ENCODE measurements at places on chromosomes 5 and 9.

DNA sequence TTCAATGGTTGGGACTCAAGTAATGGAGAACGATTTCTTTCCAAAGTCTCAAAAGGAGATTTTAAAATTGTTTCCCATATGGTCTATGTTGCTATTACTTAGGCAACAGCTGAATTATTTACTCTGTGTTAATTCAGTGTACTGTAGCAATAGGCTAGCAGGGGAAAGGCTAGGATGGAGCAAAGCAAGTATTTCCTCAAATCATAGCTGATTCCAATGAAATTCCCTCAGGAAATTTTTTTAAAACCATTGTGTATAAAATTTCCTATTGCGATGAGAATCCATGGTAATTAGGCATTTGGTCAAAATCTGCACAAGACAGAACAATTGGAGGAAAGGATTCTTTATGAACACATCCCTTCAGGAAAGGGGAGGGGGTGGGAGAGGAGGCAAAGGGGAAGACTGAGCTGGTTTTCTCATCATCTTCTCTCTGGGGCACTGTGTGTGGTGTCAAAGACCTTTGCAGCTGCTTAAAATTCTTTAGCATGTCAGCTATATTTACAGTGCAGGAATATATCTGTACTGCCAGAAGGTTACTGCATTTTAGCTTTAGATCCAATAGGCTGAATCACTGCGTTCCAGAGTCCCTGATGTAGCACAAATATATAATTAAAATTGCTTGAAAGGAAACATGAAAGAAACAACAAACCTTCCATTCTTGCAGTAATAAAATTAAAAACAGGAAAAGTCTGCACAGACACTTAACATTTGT, 95.3 kb downstream of the ZNF608 start:
- no peak for DNase-seq

DNA sequence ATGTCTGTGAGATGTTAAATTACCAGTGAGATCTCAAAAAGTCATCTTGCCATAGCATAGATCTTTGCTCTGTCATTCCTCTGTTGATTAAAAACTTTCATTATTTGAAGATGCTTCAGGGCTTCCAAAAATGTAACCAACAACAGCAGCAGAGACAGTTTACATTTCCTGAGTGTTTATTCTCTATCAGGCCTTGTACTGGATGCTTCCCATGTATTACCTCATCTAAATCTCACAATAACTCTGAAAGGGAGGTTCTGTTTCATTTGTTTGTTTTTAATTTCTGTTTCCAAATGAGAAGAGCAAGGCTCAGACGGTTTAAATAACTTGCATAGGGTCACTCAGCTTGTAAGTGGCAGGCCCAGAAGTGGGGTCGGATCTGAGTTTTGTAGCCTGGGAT, 45.2 kb downstream of the MRRF start:
- no peak for DNase-seq

GRCh38 chr5:164784230-164784629, 1278.8 kb downstream of the MAT2B start:
- DNase-seq, result no peak

- no peak for DNase-seq
Observed at GRCh38 chr9:78830301-78830700, 533.4 kb downstream of the PSAT1 start.

DNA sequence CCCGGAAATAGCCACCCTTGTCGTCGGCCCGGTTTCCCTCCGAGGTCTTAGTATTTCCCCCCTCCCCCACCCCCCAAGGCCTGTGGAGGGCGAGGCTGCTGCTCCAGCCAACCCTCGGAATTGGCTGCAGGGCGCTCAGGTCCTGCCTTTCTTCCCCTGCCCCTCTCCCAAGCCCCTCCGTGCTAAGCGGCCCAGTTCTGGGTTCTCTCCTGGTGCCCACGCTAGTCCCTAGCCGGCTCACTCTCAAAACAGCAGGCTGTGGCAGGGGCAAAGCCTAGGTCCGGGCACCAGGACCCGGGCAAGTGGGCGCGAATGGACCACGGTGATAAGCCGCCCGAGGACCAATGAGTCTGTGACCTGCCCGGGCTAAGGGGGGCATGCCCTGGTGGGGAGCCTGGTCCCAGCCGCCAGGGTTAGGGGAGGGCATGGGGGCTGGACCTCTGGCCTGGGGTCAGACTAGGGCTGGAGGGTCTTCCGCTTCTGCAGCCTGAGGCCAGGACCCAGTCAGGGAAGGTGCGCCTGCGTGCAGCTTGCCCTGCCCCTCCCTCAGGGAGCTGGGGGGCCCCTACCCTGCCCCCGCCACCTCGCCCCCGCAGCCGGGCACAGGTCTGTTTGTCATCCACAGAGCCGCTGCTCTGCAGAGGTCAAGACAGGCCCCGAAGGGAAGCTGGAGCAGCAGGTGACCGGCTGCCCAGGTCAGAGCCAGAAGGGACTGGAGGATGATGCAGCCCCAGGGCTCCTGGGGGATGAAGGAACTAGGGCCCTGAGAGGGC, 5.0 kb upstream of the IRX4 start:
- DNase-seq, result no peak

- DNase-seq, result no peak
Observed at GRCh38 chr9:18985464-18985951, 47.5 kb downstream of the SAXO1 start.

DNA sequence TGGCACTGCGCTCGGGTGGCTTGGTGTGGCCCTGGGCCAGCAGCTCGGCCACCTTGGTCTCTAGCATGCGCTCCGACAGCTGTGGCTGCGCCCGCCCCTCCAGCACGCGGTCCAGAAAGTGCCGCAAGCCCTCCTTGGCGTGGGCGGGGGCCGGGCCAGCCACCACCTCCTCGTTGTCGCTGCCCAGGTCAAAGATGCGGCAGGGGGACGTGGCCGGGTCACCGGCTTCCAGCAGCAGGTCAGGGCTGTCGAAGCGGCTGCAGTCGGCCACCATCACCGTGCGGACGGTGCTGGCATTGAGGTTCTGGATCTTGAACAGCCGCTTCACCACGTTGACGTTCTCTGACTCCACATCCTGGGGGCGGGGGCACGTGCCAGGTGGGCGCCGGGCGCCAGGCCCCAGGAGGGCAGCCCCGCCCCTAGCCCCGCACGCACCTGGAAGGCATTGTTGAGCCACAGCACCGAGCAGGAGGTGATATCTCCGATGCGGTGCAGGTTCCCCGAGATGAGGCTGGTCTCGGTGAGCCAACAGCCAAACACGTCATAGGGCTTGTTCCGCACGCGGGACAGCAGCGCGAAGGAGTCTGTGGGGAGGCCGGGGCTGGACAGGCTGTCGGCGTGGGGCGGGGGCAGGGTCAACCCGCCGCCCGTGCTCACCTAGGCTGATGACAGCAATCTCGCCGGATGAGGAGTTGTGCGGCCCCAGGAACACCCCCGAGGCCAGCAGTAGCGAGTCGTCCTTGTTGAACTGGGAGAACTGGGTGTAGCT, 2.2 kb downstream of the FBXW5 start:
- DNase-seq, result no peak

GRCh38 chr9:549455-549997, 292.0 kb upstream of the DMRT1 start:
- no peak for DNase-seq

DNA sequence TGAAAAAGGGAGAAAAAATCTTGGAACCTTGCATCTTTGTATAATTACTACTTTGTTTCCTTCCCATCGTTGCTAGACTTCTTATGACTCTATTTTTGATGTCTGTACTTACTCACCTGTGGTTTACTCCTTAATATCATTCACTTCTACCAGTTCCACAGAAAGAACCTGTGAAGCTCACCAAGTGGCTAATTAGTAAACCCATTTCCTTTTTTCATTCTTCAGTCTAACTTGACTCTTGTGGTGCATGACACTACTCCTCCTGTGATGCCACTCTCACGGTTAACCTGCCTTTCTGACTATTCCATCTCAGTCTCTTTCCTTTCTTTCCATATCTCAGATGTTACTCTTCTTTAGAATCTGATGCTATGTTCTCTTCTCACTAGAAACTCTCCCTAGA, 14.6 kb downstream of the RECK start:
- no peak for DNase-seq

GRCh38 chr5:172771439-172772111, 580 bp upstream of the DUSP1 start:
- no peak for DNase-seq

DNA sequence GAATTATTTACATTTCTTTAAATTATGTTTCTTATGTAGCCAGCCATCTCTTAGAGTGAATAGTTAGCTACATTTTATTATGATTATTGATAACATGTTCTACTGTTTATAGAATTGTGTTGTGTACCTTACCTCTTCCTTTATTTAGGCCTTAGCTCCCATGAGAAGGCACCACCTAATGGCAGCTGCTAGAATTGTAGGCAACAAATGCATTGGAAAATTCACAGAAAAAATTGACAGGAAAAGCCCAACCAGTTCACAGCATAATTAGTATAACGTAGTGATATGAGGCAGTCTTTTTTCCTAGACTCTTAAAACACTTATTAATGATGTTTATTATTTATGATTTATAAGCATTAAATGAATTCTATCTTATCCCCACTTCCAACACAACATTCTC, 175.8 kb downstream of the WDR70 start:
- DNase-seq, result no peak

- DNase-seq, result no peak
Observed at GRCh38 chr5:160930406-160930805, 78.4 kb upstream of the ATP10B start.

DNA sequence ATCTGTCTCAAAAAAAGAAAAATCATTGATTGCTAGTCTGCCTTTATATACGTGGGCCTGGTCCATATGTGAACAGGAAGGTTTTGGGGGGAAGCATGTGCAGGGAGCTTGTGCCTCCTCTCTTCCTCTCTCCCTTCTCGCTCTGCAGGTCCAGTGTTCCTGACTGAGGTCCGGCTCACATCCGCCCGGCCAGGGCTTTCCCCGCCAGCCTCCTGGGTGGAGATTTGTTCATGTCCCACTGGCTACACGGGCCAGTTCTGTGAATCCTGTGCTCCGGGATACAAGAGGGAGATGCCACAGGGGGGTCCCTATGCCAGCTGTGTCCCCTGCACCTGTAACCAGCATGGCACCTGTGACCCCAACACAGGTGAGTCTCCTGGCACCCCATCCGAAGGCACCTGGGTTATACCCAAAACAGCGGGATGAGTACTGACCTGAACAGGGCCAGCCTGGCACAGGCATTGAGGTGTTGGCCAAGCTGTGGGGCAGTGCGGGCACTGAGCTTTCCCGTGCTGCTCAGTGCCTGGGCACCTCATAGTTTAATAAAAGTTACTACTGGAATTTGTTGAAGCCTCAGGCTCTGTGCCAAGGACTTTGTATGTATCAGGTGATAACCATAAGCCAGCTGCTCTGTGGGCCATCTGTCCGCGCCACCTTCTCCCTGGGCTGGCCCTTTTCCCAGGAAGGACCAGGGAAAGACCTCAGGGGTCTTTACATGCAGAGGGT, 39.4 kb upstream of the AIF1L start:
- DNase-seq, result no peak

DNA sequence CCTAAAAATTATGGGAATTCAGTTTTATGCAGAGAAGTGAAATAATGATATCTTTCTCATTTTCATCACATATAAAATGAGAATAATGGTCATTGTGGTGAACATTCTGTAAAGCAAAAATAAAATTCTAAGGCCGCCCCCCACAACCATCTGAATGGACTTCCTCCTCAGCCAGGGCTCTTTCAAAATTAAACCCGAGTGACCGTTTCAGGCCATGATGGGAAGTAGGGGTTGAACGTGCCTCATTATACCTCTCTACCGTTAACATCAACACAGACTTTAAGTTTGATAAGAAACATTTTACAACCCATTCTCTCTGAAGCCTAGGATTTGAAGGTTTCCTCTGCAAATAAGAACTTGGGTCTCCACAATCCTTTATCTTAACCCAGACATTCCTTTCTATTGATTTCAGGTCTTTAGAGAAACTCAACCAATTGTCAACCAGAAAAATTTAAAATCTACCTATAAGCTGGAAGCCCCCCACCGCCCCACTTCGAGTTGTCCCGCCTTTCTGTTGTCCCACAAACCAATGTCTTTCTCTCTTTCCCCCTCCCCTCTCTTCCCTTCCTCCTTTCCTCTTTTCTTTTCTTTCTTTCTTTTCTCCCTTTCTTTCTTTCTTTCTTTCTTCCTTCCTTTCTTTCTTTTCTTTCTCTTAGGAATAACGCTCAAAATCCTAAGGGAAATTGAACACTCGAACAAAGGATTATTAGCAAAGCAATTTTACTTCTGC, 1.7 kb upstream of the TMCO6 start:
- no peak for DNase-seq

GRCh38 chr9:107109324-107109723, 173.8 kb upstream of the RAD23B start:
- no peak for DNase-seq

DNA sequence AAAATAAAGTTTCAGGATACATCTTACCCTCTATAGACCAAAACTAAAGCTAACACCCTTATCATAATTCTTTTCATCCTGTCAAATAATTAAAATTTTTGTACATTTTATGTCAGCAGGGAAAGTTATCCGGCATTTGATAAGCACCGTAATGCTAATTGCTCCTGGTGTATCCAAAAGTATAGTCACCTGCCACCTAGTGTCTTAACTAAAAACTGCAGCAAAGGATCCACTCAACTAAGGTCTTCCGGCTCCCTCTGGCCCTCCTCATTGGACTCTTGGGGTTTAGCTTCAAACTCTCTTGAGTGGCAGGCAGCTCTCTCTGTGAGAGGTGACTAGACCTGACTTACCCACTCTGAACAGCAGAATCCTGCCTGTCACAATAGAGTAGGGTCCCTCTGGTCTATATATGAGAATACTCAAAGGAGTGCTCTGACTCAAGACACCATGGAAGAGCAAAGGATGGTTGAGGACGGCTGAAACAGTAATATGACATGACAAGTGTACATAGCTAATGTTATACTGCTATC, 60.4 kb upstream of the CAST start:
- peak; percentile 43 for DNase-seq

GRCh38 chr5:151562019-151562707, 29.0 kb downstream of the FAT2 start:
- no peak for DNase-seq
